ENCODE measurements at places on chromosomes 4 and X. TPM values are rescaled to one million over a fixed set of nuclear protein-coding genes. Genes with fewer than 3 reads are reported as not detected.

DNA sequence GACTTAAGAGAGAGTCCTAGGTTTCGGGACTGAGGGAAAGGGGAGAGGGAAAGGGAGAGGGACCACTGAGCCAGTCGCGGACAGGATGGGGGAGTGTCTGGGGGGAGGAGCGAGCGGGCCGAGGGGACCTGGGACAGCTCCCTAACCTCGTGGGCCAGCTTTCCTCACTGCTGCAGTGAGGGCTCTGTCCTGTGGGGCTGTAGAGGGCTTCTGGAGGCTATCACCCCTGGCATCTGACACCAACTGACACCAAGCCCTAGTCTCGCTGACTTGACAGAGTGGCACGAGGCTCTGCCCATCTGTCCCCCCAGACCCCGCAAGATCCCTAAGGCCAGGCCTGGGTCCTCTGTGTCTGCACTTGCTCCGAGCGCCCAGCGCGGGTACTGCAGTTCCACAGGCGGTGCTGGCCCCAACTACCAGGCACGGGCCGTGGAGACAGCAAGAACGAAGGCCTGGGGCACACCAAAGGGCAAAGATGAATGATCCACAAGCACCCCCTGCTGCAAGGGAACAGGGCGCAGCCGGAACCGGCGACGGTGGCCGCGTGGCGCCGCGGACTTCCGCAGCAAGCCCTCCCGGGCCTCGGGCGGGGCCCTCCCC is 465 bp downstream of the HAUS7 start:
- no peak for DNase-seq

Gene PAK3
- total RNA-seq = 1.4 TPM

Gene EREG
- total RNA-seq = 1.1 TPM

Gene CLDN34
- 0.50 TPM for total RNA-seq

Gene UGT2A1
- total RNA-seq = not detected

- DNase-seq = no peak
These were observed 31.6 kb upstream of the ABCG2 start for GRCh38 chr4:88189881-88190585.

DNA sequence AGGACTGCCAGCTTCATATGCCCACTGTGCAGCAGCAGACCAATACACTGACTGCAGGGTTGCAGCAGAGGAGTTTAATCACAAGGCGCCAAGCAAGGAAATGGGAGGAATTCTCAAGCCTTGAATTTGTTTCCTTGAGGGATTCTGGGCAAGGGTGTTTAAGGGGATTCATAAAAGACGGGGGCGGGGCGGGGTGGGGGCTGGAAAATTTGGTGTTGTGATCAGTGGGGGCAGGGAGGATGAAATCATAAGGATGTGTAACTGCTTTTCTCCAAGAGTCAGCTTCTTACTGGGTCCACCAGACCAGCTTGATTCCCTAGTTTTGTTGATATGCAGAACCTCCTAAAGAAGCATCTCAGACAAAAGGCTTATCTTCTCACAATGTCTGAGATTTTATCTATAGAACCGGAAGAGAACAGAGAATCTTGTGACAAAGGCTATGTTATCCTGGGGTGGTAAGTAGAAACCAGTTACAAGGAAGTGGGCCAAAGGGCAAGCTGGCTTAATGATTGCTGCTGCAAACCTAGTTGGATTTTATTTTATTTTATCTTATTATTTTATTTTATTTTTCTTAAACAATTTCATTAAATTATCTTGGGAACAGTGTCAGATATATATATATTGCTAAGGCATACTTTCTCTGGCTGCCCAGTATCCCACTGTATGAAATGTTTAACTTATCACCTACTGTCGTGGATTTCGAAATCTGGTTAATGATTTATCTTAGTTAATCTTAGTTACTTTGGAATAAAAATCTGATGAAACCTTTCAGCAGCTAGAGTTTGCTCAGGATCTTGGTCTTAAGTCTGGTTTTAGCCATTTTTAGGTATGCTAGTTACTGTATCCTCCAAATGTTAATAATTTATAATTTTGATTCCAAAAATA is 276.4 kb downstream of the RPA4 start:
- DNase-seq = no peak

GRCh38 chrX:122135070-122135469 is 1049.0 kb upstream of the GRIA3 start:
- no peak for DNase-seq

Gene MTCP1
- 13.2 TPM for total RNA-seq

Gene RPA4
- total RNA-seq = 1.5 TPM

GRCh38 chr4:172225457-172225856 is 412.3 kb downstream of the GALNTL6 start:
- DNase-seq = no peak

DNA sequence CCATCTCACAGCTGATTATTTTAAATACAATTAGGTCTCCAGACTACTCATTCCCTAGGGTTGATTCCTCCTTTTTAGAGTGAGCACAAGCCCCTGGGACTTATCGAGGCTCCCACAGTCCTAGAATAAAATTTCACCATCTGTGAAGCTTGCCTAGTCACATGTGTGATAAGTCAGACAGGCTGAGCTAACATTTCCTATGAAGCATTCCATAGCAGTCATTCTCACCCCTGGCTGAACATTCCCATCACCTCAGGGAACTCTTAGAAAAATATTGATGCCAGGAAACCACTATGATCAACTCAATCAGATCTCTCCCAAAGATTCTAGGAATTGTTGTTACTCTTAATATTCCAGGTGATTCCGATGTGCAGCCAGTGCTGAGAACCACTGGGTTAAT is 37.7 kb downstream of the ARHGEF9 start:
- no peak for DNase-seq

DNA sequence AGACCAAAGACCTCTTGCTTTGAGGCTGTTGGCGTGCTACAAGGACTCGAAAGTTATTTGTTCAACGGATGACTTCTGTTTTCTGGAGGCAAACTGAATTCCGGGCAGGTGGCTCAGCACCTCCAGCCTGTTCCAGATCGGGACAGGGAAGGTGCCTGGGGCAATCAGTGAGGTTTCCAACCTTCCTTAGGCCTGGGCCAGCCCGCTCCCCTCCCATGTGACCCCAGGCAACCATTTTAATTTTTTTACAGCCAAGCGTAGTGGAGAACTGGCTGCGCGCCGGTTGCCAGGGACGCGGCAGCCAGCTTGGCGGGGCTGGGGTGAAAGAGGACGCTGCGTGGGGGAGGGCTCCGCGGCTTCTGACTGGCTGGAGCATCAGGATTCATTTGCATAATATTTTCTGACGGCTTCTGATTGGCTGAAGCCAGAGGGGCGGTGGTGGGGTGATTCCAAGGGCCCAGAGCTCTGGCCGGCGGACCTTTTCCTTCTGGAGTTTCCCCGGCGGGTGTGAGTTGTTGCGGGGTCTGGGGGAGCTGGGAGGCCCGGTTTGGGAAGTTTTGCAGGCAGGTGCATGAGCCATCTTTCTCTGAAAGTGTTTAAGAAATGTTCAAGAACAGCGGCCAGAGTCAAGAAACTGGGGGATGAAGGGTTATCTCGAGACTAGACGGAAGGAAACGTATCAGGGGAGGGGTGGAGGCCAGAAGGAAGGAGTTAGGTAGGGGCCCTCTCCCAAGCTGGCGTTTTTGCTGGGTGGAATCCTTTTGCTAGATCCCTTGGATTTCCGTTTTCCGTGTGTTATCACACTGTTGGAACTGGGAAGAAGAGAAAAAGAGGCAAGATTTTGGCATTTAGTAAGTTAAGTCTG is at the start of gene MID1IP1:
Gene MID1IP1, plus strand, starts transcription at position 479 of the 865 bp plus-strand sequence. CDS start 3,488 bp downstream, outside the sequence.
- DNase-seq = peak; percentile 94

DNA sequence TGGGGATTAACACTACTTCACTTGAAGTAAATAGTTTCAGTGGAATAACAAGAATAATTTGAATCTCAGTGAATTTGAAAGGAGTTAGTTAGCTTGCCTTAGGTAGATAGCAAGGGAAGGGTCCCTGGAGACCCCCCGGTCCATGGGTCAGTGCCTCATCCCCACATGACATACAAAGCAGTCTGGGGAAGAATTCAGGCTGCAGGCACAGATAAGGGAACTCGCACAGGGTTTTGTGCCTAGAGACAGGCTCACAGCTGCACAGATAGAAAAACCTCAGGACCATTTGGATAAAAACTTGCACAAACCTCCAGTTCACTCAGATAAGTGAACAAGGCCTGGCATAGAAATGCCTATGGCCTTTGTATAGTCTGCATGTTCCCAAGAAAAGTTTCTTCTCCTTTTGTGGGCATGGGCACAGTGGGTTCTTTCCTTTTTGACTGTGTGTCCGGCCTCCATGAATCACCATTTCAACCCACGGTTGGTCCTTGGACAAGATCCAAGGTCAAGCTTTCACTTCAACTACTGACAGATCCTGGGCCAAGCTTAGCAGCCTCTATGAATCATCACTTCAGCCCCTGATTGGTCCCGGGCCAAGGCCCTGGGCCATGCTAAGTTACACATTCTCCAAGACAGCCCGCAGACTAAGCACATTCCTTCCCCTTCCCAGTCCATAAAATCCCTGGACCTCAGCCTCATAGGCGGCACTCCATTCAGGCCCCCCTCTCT is 108.3 kb upstream of the KLHL4 start:
- DNase-seq = peak; percentile 48

Gene NPNT
- 217 TPM for total RNA-seq

- peak; percentile 93 for DNase-seq
These were observed at the start of gene NSD2 for GRCh38 chr4:1870578-1871443. TSS of gene NSD2 (plus strand) at chr4:1871393. CDS start at chr4:1900655, 29,262 bp downstream.

Gene ADGRG2
- 1.1 TPM for total RNA-seq

DNA sequence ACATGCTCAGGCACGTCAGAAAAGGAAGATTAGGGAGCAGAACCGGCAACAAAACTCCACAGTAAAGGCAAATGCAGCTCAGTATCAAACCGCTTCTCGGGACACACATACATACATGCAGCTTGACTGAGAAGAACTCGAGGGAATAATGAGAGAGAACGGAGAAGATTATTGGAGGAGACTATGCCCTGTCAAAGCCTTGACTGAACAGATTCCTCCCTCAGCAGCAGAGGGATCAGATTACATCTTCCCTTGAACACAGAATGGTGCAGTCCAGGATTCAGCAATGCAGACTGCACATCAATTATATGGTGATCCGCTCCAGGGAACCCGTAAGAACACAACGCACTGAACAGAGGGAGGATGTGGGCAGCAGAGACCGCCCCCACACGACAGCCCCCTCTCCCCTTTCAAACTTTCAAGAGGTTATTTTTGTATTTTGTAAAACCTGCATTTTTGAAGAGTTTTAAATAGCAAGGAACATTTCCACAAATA is 183.2 kb downstream of the FBXW7 start:
- DNase-seq = no peak

DNA sequence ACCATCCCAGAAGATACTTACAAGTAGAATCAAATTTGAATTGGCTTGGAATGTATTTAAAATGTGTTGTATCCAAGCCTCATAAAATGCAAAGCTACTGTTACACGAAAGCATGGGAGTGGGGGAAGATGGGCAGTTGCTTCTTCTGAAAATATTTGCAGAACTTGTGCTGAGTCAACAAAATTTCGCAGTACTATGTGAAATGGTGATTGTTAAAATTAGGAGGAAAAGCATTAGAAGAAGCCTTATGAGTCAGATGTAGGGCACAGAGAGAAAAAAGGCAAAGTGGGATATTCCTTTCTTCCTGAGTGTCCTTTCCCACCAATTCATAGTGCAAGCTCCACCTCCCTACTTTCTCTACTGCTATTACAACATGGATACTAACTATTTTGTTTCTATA is 332.7 kb downstream of the PRDM5 start:
- DNase-seq = no peak

DNA sequence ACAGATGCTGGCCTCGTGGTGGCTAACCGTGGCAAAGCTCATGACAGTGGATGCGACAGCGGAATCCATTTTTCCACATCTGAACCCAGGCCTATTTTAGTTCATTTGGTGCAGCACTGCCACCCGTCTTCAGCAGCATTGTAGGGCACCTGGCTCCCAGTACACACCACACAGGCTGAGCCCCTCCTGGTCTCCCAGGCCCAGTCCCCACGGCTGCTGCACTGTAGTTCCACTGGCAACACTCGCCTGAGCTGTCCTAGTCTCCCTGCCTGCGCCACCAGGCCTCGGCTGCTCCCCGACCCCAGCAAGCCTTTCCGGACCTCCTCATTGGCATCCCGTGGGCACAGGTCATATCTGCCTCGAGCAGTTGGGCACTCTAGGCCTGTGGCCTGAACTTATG is 76.2 kb downstream of the MTMR1 start:
- DNase-seq = no peak

Gene MAGEA6
- not detected for total RNA-seq

DNA sequence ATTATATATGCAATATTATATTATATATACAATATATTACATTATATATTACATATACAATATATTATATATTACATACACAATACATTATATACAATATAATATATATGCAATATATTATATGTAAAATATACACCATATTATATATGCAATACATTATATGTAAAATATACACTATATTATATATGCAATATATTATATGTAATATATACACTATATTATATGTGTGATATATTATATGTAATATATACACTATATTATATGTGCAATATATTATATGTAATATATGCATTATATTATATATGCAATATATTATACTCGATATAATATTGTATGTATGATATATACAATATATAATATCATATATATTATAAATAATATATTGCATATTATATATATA is 457.4 kb downstream of the SMARCA1 start:
- DNase-seq = no peak

DNA sequence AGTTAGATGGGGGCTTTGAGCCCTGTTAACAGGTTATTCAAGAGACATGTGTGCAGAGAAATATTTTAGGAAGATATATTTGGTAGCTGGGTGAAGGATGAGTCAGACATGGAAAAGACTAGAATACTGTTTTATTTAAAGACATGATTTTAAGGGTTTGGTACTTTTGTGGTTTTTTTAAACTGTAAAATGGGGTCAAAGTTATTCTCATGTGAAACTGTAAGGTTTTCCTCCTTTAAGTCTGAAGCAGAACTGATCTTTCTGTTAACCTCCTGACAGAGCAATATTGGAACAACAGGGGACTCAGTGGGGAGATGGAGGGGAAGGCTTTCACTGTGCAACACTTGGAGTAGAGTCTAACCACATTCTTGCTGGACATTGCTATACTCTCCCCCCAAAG is 112.4 kb upstream of the LSM6 start:
- DNase-seq = no peak

Gene MAGEC1
- total RNA-seq = not detected

DNA sequence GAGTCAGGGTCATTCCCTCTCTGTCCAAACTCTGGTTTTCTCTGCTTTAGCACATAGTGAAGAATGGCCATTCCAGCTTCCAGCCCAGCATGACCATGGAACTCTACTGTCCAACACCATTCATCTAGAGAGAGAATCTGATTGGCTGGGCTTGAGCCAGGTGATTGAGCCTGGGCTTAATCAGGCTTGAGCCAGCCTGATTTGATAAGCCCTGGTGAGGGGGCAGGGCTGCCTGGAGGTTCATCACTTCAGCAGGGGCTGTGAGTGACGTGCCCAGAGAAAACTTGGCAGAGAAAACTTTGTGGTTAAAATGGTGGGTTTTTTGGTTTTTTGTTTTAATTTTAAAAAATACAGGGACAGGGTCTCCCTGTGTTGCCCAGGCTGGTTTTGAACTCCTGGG is 62.5 kb downstream of the KIAA0232 start:
- DNase-seq = no peak
